ENCODE measurements at places on chromosomes 16 and 17.
A peak's percentile ranks its signal among the peaks of the same experiment; 100 is the strongest.

DNA sequence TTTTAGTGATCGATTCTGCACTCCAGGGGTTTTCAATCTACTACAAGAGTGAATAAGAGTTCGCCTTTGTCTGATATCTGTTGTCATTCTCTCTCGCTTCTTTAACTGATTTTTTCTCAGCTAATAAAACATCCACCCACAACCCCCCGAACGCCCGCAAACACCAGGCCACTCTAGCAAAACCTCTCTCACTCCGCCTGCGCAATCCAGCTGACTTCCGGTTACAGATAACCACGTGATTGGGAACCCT lies 338 bp upstream of the RPL19 start:
- peak; percentile 85 for DNase-seq

DNA sequence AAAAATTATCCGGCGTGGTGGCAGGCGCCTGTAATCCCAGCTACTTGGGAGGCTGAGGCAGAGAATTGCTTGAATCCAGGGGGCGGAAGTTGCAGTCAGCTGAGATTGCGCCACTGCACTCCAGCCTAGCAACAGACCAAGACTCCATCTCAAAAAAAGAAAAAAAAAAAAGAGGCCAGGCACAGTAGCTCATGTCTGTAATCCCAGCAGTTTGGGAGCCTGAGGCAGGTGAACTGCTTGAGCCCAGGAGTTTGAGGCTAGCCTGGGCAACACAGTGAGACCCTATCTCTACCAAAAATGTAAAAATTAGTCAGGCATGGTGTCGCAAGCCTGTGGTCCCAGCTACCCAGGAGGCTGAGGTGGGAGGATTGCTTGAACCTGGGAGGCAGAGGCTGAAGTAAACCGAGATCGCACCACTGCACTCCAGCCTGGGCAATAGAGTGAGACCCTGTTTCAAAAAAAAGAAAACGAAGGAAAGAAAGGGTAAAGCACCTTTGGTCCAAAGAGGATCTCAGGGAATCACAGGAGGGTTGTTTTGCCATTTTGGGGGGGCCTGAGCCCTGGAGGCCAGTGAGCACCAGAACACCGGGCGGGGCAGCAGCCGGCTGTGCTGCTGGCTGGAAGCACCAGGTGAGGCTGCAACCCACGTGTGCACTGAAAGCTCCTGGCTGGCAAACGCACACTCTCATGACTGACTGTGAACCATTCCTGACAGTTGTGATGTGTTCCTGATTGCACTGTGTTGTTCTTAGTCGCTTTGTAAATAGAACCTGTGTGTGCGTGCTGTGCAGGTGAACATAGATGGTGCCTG lies 18.4 kb downstream of the HS3ST6 start:
- DNase-seq = no peak

DNA sequence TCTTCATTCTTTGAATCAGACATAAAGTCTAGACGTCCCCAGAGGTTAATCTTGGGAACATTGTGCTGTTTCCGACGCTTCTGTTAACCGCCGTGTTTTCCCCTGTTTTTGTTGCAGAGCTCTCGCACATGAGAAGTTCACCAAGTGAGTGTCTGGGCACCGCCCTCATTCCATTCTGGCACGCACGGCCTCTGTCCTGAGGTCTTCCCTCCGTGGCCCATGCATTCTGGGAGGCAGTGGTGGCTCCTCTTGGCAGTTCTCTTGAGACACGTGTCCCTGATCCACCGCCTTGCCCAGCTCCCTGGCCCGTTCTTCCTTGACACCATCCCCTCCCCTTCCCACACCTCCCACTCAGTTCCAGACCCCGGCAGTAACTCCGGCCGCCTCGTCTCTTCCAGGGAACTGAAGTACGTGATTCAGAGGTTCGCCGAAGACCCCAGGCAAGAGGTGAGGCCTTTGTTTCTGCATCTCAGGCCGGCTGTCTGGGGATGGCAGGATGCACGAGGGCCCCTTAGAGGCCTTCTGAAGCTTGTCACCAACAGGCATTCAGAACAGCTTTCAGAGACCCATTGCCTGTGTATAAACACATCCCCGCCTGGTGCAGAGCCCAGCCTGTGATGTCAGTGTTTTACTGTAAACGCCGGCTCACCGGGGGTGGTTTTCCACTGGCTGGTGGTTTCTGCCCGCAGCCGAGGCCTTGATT lies 85.9 kb upstream of the PLCG2 start:
- DNase-seq = no peak

DNA sequence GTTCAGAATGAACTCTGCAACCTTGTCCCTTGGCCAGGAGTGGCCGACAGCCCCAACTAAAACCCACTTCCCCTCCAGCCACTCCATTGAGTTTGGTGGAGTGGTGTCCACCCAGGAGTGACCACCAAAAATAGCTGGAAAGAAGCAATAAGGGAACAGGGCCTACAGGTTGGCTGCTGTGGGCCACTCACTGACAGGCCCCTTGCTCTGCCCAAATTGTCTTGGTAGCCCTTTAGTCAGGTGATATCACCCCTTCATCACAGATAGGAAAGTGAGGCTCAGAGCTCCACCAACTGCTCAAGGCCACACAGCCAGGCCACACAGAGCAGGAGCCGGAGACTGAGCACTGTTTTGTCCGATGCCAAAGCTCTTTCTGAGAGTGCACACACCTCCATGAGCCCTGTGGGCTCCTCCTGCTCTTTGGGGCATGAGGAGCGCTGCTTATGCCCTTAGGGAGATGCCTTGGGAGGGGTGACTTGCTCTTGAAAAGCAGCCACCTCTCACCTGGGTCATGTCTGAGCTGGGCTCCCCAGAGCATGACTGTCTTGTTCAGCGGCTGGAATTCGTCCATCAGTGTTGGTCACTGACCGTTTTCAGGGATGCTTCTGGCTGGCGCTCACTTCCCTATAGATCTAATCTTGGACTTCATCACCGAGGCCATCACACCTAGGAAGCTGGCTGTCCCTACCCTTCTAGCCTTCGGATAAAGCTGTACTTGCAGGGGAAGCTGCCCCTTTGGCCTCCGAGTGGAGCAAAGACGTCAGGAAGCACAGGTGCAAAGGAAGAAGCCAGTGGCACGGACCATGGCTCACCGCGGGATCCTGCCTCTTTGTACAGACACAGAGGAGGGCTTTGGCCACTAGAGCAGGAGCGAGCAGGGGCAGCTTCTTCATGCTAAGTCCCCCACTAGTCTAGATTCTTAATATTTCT lies 186.0 kb upstream of the ZNF469 start:
- no peak for DNase-seq

GRCh38 chr17:45387739-45388138 lies 44.9 kb downstream of the ARHGAP27 start:
- no peak for DNase-seq

GRCh38 chr17:81071761-81072741 lies 37.1 kb downstream of the BAIAP2 start:
- DNase-seq = no peak

- DNase-seq = no peak
Measured at GRCh38 chr17:16980061-16980460, 8.1 kb upstream of the TNFRSF13B start.

GRCh38 chr16:69188236-69188549 lies 1.2 kb downstream of the SNTB2 start:
- no peak for DNase-seq

- DNase-seq = peak; percentile 89
Measured at GRCh38 chr17:13429201-13429600, 172.5 kb downstream of the HS3ST3A1 start.

DNA sequence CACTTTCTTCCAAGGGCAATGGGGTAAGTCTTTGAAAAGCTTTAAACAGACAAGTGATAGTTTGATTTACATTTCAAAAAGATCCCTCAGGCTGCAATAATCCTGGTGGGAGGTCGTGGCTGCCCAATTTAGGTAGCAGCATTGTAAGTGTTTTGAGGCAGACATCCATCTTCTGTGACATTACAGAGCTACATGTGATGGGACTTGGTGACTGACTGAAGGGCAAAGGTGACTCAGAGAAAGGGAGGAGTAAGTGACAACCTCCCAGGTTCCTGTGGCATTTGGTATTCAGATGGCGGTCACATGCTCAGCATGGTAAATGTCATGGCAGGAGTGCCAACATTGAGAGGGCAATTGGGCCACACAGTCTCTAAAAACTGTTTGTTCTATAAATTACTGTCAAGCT lies 26.5 kb downstream of the STAT3 start:
- no peak for DNase-seq

GRCh38 chr16:12729448-12729847 lies 74.2 kb downstream of the CPPED1 start:
- DNase-seq = peak; percentile 42

DNA sequence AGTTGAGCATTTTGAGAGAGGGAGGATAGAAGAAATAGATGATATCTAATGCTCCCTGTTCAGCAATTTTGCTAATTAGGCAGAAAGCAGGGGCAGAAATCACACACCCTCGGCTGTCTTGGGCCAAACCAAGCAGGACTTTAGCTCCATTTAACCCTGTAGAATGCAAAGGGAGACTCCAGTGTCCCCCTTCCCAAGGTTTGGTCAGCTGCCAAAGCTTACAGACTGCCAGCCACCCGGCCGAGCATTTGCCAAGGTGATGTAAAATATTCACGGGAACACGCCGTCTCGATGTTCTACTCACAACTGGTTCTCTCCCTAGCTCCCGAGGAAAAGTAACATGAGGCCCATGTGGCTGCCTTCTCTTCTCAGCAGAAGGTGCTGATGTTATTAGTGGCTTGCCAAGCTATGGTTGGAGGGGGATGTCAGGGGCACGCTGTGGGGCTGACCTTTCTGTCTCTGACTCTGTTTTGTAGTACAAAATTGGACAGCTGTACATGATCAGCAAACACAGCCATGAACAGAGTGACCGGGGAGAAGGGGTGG lies 155.3 kb downstream of the PITPNC1 start:
- DNase-seq = no peak

DNA sequence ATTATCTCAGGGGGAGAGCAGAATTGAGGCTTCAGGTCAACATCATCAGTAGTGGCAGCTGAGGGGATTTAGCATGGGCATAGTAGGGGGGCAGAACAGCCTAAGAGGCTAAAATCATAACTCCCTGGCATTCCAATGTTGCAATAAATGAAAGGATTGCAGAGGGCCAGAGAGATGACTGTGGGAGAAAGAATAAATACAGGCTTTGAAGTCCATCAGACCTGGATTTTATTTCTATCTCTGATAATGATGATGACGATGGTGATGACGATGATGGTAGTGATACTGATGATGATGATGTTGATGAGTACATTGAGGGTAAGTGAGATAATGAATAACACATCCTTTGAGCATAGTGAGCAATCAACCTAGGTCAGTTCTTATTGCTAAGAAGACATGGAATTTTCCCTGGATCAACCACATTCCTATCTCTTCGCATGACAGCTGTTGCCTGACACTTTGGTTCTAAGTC lies 107.4 kb upstream of the CDH11 start:
- peak; percentile 3 for DNase-seq

DNA sequence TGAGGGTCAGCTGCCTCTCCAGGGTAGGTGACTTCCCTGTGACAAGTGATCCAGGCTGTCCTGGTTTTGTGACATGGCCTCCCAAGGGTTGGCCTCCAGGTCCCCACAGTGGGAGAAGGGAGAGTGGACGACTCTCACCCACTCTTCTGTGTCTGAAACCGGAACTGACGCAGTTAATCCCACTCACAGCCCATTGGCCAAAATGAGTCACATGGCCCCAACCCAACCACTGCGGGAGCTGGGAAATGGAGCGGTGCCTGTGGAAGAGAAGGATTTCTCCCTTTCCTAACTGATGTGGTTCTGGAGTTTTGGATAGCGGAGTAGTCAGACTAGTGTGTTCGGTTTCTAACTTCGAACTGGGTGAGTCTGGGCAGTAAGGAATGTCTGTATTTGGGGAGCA lies 79.4 kb downstream of the ABCC6 start:
- DNase-seq = no peak

DNA sequence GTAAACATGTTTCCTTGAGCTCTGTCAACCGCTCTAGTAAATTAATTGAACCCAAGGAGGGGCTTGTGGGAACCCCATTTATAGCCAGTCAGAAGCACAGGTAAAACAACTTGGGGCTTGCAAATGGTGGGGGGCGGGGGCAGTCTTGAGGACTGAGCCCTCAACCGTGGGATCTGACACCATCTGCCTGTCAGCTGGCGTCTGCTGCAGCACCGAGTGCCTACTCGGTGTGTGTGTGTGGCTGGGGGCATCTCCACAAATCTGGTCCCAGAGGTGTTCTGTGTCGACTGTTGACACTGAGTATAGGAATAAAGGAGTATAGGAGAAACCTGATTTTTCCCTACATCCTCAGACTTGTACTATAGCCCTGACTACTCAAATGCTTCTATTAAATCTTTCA lies 20.6 kb downstream of the CREBBP start:
- no peak for DNase-seq

GRCh38 chr16:79601931-79602627 lies 1.5 kb upstream of the MAF start:
- DNase-seq = peak; percentile 32
